H9 (cell line): ENCODE measurements at places on chromosomes 1 and 21.

- peaks cover 4% of the 10 kb centered on the region; the same call in 1 of the 2 replicates for H3K4me1 ChIP-seq
- no peak overlapping the region for H3K4me3 ChIP-seq
- H3K27me3 ChIP-seq: no peaks in the 10 kb centered on the region
- DNase-seq: no peak
- H3K36me3 ChIP-seq: peaks cover 56% of the 10 kb centered on the region
- H3K27ac ChIP-seq: no peak overlapping the region
Observed at GRCh38 chr1:3787349-3787715, 9.0 kb downstream of the LRRC47 start.

DNA sequence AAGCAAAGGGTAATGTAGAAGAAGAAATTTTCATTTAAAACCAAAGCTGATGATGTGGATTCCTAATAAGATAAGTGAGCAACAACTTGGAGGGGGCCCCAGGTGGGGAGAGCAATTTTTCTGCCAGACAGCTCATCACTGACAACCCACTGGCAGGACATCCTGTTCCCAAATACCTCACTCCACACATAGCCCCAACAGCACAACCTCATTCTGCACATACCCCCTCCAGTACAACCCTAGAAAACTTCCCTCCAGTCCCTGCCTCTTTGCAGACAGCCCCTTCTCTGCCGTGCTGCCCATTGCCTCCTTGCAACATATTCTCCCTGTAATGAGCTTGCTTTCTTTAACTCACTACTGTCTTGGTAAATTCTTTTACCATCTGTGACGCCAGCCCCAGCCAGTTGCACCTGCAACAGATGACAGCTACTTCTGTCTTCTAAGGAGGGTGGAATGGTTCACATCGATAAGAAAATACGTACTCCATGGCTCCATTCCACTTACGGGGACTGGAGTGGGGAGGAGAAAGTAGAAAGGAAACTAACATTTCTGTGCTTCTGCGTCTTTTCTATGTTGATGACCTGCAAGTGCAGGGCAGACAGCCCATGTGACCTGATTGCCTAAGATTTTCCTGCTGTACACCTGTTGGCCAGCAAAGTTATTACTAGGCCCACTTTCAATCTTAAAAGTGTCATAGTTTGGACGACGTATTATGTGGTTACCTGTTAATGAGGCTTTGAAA, 14.7 kb downstream of the RHEX start:
- H3K27ac ChIP-seq: no peak overlapping the region
- H3K27me3 ChIP-seq: no peaks in the 10 kb centered on the region
- peaks cover 7% of the 10 kb centered on the region for H3K36me3 ChIP-seq
- H3K4me3 ChIP-seq: no peak overlapping the region
- no peak for DNase-seq
- no peaks in the 10 kb centered on the region for H3K4me1 ChIP-seq

GRCh38 chr1:69535490-69535889, 32.2 kb upstream of the LRRC7 start:
- H3K27ac ChIP-seq: no peak overlapping the region
- no peaks in the 10 kb centered on the region for H3K36me3 ChIP-seq
- DNase-seq: peak; percentile 31
- H3K4me3 ChIP-seq: no peak overlapping the region
- no peaks in the 10 kb centered on the region for H3K27me3 ChIP-seq

- H3K27me3 ChIP-seq: no peaks in the 10 kb centered on the region
- no peaks in the 10 kb centered on the region for H3K4me1 ChIP-seq
- no peaks in the 10 kb centered on the region for H3K36me3 ChIP-seq
- no peak overlapping the region for H3K27ac ChIP-seq
Observed at GRCh38 chr21:22871692-22872091, 1873.5 kb downstream of the NCAM2 start.

- H3K27me3 ChIP-seq: no peaks in the 10 kb centered on the region
- no peaks in the 10 kb centered on the region for H3K36me3 ChIP-seq
- H3K4me1 ChIP-seq: peaks cover 10% of the 10 kb centered on the region
- no peak overlapping the region for H3K27ac ChIP-seq
- H3K4me3 ChIP-seq: no peak overlapping the region
- DNase-seq: no peak
Observed at GRCh38 chr1:245485996-245486395, 331.2 kb downstream of the KIF26B start.

DNA sequence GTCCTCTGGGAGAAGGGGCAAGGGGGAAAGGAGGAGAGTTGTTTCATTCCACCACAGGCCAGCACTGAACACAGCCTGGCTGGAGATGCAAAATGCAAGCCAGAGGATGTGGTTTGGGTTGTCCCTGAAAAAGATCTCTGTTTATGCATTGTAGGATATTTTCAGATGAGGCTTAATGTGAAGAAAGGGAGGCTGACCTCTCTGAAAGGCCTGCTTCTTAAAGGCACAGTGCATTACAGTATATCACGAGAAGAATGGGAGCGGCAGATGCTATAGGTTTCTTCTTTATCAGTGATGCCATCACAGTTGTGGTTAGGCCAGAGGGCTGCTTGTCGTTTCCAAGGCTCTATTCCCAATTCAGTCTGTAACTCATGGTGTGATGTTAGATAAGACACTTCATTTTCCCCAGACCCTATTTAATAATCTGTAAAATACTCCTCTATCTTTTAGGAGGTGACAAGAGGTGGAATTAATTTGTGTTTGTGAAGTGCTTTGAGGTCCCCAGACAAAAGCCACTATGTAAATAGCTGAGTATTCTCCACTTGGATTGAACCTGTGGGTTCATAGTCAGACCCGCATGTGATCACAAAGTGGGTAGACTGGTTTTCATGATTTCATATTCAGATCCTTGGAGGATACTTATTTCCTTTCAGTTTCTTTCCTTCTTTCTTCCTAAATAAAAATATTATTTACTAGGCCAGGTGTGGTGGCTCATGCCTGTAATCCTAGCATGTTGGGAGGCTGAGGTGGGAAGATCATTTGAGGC, 76.5 kb upstream of the WDR26 start:
- no peak for DNase-seq
- H3K4me3 ChIP-seq: no peak overlapping the region
- H3K4me1 ChIP-seq: peaks cover 1% of the 10 kb centered on the region; the same call in 1 of the 2 replicates
- no peaks in the 10 kb centered on the region for H3K36me3 ChIP-seq

- no peaks in the 10 kb centered on the region for H3K27me3 ChIP-seq
- H3K4me3 ChIP-seq: peak within 1 kb of the TSS; percentile 98
- no peaks in the 10 kb centered on the region for H3K36me3 ChIP-seq
- no peak within 1 kb of the TSS for H3K27ac ChIP-seq
Observed at GRCh38 chr1:31938184-31938975, at the start of gene PTP4A2. TSS of gene PTP4A2 (minus strand) at chr1:31938368. CDS start at chr1:31919065, 19,303 bp downstream.

DNA sequence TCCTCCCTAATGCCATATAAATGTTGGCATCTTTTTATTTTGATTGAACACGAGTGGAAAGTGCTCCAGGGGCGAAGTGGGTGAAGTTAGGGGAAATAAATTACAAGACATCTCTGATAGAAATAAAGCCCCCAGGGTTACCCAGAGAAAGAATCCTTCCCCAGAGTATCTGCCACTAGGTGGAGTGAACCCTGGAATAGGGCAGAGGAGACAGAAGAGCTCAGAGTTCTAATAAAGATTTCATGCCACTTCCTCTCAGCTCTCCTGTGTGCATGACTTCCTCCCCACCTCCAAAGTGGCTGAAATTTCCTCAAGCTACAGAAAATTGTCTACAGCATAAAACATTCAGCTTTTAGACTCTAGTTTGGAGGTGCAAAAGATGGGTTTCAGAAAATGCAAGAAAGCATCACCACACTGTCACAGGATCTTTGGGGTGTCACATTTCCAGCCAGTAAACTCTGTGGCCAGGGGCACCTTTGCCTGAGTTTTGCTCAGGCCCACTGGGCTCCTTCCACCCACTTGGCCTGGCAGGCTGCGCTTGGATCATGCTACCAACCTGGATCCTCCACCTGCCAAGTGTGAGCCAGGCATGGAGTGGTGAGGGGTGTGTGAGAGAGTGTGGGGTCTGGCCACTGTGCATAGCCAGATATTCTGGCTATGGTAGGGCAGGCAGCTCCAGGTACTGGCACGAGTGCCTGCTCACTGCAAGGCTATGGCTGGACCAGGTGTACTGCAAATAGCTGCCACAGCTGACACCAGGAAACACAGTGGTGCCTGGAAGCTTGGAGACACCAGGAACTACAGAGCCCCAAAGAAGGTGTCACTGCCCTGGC, 208.8 kb upstream of the USP25 start:
- H3K4me3 ChIP-seq: no peak overlapping the region
- H3K4me1 ChIP-seq: no peaks in the 10 kb centered on the region
- H3K27me3 ChIP-seq: no peaks in the 10 kb centered on the region
